ENCODE measurements at places on chromosomes 2 and 18.

- DNase-seq: no peak
These were observed 239.6 kb downstream of the CDH20 start for GRCh38 chr18:61572871-61573270.

- no peak for DNase-seq
These were observed 176.1 kb upstream of the ZFP36L2 start for GRCh38 chr2:43402452-43402937.

GRCh38 chr18:26489191-26489590 lies 59.2 kb downstream of the KCTD1 start:
- DNase-seq: no peak

DNA sequence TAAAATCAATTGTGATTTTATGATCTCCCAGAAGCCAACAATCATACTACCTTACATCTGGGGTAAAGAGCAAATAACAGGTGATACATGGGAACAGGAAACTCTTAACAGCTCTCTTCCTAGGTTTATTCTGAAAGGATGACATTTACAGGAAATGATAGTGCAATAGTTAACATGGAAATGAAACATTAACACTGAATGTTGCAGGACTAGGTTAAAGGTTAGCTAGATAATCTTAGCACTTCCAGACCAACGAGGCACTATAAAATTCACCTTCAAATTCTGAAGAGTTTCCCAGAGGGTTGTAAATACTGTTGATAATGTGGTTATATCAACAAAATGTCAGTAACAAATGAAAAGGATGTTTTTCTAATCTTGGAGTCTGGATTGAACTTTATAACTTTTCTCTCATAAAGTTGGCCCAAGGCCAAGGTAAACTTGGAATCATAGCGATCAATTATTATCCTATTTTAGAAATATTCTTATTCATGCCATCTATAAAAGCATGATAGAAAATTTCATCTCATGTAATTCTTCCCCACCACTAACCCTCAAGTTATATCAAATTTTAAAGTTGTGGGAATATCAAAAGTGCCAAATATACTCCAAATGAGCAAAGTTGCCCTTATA lies 32.9 kb upstream of the GCG start:
- DNase-seq: no peak

- DNase-seq: peak; percentile 36
These were observed 117.0 kb downstream of the LAMA1 start for GRCh38 chr18:7000484-7001096.

DNA sequence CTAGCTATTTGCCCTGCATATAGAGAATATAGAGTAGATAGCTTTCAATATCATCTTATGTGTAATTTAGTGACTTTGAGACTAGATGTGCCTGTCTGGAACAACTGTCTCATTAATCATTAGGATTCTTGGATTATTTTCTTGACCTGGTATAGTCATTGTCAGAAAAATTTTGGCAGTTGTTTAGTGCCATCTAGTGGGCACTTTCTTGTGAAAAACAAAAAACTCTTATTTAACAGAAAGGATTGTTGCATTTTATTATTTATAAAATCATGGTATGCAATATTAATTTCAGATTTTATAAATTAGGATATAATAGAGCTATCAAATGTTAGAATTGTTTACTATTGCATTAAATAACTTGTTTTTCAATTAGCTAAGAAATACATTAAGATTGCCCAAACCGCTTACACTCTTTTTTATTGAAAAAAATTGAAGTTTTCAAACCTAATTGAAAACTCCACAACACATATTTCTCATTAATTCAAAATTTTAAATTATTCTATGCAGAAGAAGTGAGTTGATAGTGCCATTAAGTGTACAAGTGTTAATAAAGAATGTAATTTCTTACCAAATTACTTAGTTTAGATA lies 80.3 kb downstream of the DYNAP start:
- peak; percentile 58 for DNase-seq

DNA sequence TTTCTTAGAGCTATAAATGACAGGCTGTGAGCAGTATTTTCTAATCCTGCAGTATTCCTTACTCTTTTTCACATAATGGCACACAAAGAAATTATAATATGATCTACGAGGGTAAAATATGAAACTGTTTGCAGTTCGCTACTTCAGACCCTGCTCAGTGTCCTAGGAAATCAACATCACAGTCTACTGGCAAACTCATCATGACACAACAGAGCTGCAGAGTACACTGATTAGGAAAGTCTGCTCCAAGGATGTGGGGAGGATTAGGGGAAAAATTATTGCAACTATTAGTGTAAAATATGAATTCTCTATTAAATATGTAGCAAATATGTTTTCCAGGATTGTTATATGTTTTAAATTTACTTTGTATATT lies 149.2 kb upstream of the REG3G start:
- DNase-seq: no peak

GRCh38 chr18:49231553-49231952 lies 228.9 kb downstream of the DYM start:
- no peak for DNase-seq

DNA sequence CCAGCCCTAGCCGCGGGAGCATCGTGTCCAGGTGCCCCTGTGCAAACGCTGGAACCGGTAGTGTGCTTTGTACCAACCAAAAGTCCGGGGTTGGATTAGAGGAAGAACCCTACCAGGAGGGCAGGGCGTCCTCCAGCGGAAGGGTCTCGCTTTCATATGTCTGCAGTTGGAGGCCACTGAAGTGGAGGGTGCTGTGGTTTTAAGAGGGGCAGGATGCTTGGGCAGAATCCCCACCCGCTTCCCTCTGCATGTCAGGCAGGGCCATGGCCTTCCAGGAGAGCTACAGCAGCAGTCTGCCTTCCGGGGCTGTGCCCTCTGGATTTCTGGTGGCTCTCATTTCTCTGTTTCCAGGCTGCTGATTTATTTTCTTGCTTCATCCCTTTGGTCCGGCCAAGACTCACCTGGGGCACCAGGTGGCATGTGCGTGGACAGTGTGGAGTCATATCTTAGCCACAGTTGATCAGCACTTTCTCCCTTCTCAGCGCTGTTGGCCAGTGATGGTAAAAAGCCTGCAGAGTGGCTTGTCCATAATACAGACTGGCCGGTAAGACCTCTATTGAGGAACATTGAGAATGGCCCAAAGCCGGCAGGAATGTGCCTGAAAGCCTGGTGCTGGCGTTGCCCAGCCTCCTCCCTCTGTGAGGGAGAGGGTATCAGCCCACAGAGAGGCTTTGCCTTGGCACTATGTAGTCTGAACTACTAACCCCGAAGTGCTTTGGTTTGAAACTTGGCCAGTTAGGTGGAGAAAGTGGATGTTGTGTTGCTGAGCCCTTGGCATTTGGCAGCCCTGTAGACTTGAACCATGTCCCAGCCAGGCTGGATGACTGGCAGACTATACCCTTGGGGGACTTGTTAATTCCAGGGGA lies 1.8 kb downstream of the AGAP1 start:
- DNase-seq: peak; percentile 34

GRCh38 chr2:30736461-30737325 lies 70.6 kb downstream of the CAPN13 start:
- no peak for DNase-seq

DNA sequence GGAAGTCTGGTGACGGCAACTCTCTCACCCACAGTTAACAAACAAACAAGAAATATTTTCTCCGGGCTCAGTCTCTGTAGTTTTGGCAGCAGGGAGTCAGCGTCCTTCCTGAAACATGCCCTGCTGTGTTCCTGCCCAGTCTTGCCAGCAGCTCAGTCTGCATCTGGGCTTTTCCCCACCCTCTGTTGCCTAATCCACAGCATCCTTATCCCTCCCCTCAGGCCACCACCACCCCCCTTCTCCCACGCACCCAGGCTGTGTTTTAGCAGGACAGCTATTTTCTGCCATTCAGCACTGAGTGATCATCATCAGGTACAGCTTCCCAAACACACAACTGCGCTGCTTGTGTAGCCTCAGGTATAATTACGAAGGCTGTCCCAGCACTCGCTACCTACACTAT lies 168.2 kb downstream of the DPP10 start:
- no peak for DNase-seq

GRCh38 chr2:217664761-217665160 lies 338.0 kb downstream of the TNS1 start:
- DNase-seq: no peak

- DNase-seq: no peak
These were observed 826.3 kb upstream of the CDH2 start for GRCh38 chr18:29003194-29003593.

DNA sequence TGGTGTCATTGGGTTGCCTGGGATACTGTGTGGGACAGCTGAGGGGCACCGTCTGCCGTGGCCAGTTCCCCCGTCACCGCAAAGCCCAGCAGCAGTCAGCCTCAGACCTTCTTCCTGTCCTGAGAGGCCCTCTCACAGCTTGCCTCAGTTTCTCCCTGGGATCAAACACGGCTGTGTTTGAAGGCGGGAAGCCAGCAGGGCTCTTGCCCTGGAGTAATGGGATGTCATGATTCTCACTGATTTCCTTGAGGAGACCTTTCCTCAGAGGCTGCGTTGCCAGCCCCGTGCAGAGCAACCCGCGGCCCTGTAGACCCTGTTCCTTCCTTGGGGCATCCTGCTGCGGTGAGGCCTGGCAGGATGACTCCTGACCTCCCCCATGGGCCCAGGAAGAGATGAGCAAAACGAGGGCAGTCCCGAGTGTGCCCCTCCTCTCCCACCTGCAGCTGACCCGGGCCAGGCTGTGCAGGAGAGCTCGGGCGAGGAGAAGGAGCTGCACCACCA lies 13.9 kb upstream of the NFATC1 start:
- DNase-seq: no peak

- DNase-seq: peak; percentile 63
These were observed 1.4 kb downstream of the LAMA1 start for GRCh38 chr18:7116001-7116730.

DNA sequence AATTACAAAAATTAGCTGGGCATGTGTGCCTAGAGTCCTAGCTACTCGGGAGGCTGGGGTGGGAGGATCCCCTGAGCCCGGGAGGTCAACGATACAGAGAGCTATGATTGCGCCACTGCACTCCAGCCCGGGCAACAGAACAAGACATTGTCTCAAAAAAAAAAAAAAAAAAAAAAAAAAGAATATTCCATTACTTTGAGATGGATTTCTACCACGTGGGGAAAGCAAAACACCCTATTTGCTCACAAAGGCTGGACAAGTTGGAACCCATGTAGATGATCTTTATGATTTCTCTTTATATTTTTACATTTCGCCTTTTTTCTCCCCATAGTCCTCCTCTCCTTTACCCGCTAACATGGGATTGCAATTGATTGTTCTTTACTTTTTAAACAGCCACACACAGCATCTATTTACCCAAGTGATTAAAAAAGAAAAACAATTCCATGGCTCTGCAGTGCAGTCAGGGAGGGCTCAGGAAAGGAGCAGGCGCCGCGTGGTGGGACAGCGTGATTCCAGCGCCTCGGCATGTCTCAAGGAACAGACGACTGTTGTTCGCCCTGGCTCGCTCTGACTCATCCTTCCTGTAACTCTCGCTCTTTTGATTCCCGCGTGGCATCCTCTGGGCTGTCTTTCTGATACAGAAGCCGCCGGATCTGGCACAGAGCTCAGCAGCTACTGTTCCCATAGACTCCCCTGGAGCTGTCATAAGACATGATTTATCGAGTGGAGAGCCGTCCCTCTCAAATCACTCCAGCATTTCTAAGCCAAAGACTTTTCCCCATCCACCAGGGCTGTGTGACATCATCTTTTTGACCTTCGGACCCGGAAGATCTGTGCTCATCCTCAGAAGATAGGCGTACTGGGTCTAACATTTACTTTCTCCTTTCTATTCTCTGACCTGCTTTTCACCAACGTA lies 230.4 kb upstream of the AGAP1 start:
- DNase-seq: peak; percentile 87

DNA sequence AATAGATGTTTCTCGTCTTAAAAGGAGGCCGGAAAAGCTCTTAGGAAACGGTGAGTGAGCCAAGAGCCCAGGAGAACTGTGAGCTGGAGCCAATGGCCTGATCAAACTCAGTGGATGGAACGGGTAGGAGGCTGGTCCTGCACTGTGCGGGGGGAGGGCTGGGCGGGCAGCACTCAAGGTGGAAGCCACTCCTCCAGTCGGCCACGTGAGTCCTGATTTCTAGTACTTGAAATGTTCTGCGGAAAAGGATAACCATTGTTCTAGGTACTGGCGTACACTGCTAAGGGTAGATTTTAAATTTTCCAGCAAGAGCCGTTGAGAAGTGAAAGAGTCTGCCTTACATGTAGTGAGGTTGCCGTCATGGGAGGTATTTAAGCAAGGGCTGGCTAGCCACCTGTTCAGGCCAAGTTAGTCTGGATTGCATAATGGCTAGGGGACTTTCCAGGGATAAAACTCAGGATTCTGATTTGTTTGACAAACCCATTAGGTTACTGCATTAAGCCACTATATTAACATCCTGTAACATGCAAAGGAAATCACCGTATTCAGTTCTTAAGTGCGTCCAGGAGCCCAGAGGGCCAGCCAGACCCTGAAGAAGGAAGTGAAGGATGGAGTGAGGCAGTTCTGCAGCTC lies 51.3 kb upstream of the ODC1 start:
- DNase-seq: no peak

GRCh38 chr2:1140389-1141003 lies 189.8 kb downstream of the SNTG2 start:
- peak; percentile 31 for DNase-seq

- peak; percentile 60 for DNase-seq
These were observed 1.2 kb upstream of the SELENOI start for GRCh38 chr2:26344581-26345282.

DNA sequence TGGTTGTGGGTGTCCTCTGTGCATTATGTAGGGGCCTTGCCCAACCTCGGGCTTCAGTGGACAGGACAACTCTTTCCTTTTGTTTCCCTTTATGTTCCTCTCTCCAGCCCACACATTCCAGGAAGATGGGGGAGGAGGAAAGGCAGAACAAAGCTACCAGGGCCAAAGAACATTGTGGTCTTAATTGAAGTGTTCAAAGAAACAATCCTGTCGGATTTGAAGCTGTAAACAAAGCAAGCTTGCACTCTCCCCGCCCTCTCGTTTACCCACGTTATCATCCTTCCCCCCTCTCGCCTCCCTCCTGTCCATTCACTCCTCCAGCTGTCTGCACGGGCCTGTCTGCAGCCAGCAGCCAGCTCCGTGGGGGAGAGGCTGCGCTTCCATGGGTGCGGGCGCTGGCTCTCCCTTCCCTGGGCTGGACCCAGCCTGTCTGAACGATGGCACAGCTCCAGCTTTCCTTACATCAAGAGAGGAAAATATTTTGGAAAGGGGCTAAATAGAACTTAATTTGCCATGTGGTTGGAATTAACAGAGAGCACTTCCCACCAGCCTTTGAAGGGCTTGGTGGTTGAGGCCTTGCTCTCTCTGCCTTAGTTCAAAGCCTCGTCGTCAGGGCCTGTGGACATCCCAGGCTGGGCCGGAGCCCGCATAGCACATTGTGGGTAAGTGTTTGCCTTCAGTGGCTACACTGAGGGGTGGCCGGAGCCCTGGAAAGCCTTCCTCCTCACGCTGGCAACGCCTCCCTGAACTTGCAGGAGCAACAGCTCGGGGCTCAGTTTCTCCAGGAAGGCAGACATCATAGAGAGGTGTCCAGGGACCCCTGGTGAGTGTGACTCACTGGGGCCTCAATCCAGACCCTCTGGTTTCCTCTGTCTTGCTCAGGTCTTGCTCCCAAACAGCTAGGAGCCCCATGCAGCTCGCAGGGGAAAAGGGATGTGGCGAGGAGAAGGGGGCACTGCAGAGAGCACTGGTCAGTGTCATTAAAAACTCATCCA lies 60.6 kb upstream of the HS6ST1 start:
- peak; percentile 89 for DNase-seq

Measured in astrocyte of the hippocampus (primary cell).